M059J (cell line): ENCODE measurements at places on chromosomes 16 and 17. TPM values are rescaled to one million over a fixed set of nuclear protein-coding genes. Genes with fewer than 3 reads are reported as not detected.

GRCh38 chr17:74196541-74197317 lies 6.7 kb upstream of the RPL38 start:
- no peak for DNase-seq

The ITGAD gene
- 0.05 TPM in 1 of 2 replicates, not detected in the other for total RNA-seq

The RNF222 gene
- 0.10 TPM in 1 of 2 replicates, not detected in the other for total RNA-seq

DNA sequence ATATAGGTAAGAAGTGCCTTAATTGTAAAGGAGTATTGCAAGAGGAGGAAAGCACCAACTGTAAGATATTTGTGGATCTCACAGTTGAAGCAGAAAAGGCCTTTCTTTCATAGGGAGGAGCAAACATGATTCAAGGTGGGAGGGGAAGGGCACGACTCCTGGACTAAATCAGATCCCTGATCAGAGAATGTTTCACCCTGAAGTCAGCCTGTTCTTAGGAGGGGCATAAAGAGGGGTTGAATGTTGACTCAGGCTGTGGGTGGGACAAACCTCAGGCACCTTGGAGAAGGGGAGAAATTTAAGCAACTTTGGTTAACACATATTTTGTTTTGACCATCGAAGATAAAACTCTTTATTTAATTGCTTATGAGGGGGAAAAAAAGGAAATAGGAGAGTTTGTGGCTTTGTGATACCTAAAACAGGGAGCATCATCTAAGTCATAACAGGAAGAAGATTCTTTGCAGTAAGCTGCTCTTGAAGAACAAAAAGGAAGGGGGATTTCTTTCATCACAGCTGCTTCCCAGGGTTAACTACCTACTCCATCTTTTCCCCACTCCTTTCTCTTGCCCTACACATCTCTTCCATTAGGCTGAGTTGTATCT lies 158.6 kb upstream of the ZNF267 start:
- DNase-seq = no peak

The SOST gene
- total RNA-seq = not detected in 2 replicates

The SGSM2 gene
- 13.9 and 23.0 TPM in 2 replicates for total RNA-seq

- DNase-seq = peak; percentile 20
Observed at GRCh38 chr16:12059216-12059769, 82.8 kb downstream of the SNX29 start.

The ADAM11 gene
- 0.12 TPM in 1 of 2 replicates, not detected in the other for total RNA-seq

- no peak for DNase-seq
Observed at GRCh38 chr17:66221755-66222530, 7.3 kb downstream of the APOH start.

The CCL3 gene
- not detected in 2 replicates for total RNA-seq

The SEC14L5 gene
- 0.02 TPM in 1 of 2 replicates, not detected in the other for total RNA-seq

DNA sequence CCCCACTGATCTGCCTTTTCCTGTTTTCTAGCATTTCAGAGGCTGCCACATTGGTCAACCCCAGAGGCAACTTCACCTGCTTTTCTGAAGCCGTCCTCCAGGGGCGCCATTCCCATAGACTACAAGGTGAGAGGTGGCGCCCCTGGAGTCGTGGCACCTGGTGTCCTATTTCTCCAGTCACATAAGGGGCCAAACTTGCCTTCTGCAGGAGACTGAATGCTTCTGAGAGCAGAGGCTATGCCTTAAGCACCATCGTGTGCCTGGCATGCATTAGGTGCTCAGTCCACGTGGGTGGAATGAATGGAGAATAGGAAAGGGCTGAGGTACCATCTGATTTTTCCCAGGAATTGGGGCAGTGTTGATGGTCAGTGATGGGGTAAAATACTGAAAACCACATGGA lies 164.8 kb downstream of the HAPSTR1 start:
- peak; percentile 25 for DNase-seq

The CEP20 gene
- 74.6 and 116 TPM in 2 replicates for total RNA-seq

The ITGB3 gene
- total RNA-seq = 0.94 and 3.1 TPM in 2 replicates

GRCh38 chr17:48997103-48997826 lies at the start of gene IGF2BP1:
Gene IGF2BP1 (plus strand): TSS chr17:48997385. CDS start chr17:48997746, 361 bp downstream.
- DNase-seq = no peak

The CES5A gene
- total RNA-seq = not detected in 2 replicates

The KRT20 gene
- 0.17 TPM in 1 of 2 replicates, not detected in the other for total RNA-seq

- no peak for DNase-seq
Observed at GRCh38 chr16:15976225-15976812, 26.9 kb downstream of the ABCC1 start.

DNA sequence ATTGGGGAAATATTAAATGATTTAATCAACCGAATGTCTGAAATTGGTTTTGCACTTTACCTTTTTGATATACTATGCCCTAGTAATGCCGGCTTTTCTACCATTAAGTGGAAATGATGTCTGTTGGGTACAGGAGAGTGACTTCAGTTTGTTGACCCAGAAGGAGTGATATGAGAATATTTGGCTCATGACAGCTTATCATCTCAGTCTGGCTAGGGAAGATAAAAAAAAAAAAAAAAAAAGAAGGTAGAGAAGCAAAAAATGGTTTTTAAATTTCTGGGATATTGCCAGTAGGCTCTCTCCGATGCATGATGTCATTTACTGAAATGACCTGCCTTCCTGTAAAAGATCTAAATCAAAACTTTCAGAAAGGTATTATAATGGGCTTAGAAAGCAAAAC lies 69.0 kb downstream of the CNTNAP4 start:
- DNase-seq = no peak

The CD7 gene
- not detected in 2 replicates for total RNA-seq

GRCh38 chr16:12833926-12834325 lies 30.2 kb upstream of the CPPED1 start:
- DNase-seq = peak; percentile 95

The TAT gene
- not detected in 2 replicates for total RNA-seq

- DNase-seq = peak; percentile 21
Observed at GRCh38 chr17:36602030-36602748, 806 bp downstream of the MRM1 start.

DNA sequence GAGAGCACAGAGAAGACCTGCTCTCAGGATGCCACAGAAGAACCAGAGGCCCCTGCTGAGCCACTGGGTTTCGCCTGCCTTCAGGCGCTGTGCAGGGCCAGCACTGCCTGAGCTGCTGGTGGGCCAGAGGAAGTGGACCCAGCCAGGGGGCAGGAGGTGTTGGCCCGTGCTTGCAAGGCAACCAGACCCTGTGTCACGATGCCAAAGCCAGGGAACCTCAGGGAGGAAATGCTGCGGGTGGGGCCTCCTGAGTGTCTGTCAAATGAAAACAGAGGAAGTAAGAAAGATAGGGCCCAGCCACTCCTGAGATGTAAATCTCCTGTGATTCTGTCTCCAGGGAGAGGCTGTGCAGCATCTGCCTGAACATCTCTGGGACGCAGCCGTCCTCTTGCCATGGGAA lies 58.1 kb upstream of the ADORA2B start:
- no peak for DNase-seq

The PNMT gene
- total RNA-seq = not detected in 2 replicates

DNA sequence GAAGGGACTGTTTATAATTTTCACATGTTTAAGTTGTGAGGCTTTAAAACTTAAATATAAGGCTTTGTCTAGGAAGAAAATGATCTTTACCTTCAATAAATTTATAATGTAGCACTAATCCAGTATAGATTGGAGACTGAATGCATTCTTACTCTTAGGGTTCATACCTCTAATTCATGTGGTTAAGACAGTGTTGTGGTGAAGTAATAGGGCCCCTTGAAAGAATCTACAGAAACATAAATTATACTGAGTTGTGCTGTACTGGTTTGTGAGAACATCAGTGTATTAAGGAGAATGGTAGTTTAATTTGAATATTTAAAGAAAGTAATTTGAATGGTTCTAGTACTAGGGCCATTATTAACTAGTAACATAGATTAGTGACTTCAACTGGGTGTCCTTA lies 13.7 kb downstream of the HAPSTR1 start:
- DNase-seq = no peak

GRCh38 chr16:50644245-50644644 lies 36.9 kb downstream of the SNX20 start:
- no peak for DNase-seq

GRCh38 chr16:85969159-85969558 lies 70.2 kb downstream of the IRF8 start:
- DNase-seq = peak; percentile 77

GRCh38 chr17:42922294-42922693 lies 21.7 kb downstream of the G6PC1 start:
- DNase-seq = no peak

DNA sequence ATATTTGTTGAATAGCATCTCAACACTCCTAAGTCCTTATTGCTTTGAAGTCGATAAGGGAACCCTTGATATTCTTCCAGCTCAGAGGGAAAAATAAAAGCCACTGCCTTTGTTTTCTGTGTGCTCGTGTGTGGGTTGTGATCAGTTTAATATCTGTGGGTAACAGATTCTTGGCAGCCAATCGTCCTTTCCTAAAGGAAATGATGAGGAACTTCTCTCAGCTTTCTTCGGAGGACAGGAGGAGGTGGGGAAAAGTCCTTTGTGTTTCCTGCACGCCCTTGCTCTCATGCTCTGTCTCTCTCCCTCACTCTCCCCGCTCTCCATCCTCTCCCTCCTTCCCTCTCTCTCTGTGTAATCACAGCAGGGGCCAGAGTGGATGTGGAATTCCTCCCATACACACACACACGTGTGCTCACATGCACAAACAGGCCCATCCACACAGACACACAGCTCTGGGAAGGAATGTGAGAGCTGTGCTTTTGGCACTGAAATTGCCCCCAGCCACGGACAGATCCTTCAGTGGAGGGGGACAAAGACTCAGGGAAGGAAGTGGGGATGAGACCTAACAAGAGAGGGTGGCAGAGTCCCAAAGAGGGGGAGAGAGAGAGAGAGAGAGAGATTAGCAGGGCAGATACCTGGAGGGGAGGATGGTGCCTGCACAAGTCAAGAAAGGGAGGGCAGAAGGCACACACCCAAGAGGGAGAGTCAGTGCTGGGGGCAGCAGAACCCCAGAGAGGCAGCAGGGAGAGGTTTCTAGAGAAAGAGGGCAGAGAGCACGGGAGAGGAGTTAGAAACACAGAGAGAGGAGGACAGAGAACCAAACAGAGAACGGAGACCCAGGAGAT lies 83.5 kb upstream of the PLCG2 start:
- no peak for DNase-seq

- DNase-seq = no peak
Observed at GRCh38 chr17:83136931-83137330, 57.5 kb downstream of the METRNL start.

GRCh38 chr17:18025945-18026776 lies 12.8 kb downstream of the ATPAF2 start:
- peak; percentile 97 for DNase-seq
